ENCODE measurements at places on chromosomes 13 and 19.

GRCh38 chr13:59178344-59178743 lies 985.4 kb downstream of the DIAPH3 start:
- DNase-seq: no peak

GRCh38 chr19:46904114-46905060 lies 43.6 kb downstream of the ARHGAP35 start:
- DNase-seq: no peak

DNA sequence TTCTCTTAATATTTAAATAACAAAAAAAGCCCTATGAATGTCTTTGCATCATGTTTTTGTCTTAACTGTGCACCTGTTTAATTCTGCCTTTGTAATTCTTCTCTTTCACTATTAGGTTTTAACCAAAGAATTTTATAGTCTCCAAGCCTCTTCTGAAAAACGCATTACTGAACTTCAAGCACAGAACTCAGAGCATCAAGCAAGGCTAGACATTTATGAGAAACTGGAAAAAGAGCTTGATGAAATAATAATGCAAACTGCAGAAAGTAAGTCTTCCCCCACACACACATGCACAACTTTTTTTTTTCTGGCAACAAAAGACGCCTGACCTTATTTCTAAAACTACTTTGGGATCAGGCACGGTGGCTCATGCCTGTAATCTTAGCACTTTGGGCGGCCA lies 126.5 kb downstream of the PIBF1 start:
- no peak for DNase-seq

- DNase-seq: no peak
Measured at GRCh38 chr13:111967572-111968201, 99.3 kb upstream of the SOX1 start.

GRCh38 chr13:89748716-89749115 lies 1598.8 kb upstream of the MIR17HG start:
- DNase-seq: no peak

DNA sequence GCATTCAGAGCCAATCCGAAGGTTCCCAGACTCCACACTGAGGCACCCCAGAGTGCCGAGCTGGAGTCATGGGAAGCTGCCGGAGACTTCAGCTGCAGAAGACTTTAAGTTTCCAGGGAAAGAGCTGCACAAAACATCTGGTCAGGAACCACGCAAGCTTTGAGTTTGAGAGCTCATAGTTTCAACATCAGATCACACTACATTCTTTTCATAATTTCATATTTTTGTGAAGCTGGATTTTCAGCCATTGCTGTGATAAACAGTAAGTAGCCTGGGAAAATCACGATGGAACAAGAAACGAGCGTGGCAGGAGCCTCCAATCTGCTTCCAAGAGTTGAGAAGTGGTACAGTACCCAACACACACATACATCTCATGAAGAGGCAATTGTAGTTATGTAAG lies 25.5 kb upstream of the ATP12A start:
- DNase-seq: no peak

DNA sequence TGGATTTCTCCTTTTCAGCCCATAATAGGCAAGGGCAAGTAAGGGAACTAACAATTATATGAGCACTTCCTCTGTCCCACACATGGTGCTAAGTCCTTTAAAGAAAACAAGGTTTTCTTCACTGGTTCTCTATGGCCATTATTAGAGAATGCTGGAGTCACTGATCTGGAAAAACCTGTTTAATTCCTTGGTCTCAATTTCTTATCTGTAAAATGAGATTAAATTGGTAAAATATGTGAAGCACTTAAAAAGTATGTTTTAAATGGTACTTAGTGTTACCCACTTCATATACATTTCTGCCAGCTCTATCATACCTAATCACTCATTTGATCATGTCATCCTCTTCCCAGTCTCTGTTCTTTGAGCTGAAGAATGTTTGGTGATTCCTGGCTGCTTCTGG lies 39.4 kb downstream of the LRCH1 start:
- no peak for DNase-seq

DNA sequence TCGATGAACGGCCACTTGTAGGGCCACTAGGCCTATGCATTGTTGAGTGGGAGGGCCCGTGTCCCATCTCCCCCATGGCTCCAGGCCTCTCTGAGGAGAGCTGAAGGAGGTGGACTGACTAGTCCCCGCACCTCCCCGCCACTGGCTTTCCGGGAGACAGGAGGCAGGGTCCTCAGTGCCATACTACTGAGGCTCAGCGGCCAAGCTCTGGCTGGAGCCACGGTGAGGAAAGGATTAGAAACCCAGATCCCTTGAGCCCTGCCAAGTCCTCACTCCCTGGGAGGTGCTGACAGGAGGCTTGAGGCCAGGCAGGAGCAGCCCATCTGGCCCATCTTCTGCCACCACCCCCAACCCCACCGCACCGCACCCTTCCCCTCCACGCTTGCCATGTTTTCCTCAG lies 29.0 kb downstream of the CCDC8 start:
- DNase-seq: peak; percentile 44

- no peak for DNase-seq
Measured at GRCh38 chr13:90696656-90697055, 650.8 kb upstream of the MIR17HG start.

DNA sequence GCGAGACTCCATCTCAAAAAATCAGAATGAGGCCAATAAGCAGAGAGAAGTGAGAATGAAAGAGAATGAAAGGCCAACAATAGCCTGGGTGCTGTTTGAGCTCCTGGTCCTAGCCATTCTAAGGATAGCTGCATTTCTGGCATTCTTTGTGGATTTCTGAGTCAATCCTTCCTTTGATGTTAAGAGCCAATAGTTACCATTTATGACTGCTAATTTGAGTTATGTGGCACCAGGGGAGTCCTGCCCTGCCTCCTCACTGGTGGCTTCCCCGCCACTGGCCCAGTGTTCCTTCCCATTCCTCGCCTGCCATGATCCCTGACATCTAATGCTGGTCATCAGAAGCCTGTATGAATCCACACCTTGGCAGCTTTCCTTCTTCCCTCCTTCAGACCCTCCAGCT lies 991.2 kb downstream of the UQCRFS1 start:
- no peak for DNase-seq

- no peak for DNase-seq
Measured at GRCh38 chr13:36571444-36571843, 102.4 kb upstream of the SERTM1 start.

DNA sequence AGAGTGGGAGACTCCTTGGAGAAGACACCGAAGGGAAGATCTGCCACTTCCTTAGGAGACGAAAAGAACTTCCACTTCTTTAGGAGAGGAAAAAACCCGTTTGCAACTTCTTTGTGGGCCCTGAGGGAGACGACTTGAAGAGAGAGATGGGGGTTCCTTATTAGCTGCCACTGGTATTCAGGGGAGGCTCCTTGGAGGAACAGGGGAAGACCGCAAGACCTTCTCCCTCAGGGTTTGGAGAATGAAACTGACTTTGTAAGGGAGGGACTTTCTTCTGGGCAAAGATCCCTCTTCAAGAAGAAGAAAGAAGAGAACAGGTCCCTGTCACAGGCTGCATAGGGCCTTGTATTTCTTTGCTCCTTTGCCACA lies 416 bp downstream of the BCKDHA start:
- no peak for DNase-seq

GRCh38 chr13:75010941-75011340 lies 471.0 kb downstream of the TBC1D4 start:
- DNase-seq: no peak

DNA sequence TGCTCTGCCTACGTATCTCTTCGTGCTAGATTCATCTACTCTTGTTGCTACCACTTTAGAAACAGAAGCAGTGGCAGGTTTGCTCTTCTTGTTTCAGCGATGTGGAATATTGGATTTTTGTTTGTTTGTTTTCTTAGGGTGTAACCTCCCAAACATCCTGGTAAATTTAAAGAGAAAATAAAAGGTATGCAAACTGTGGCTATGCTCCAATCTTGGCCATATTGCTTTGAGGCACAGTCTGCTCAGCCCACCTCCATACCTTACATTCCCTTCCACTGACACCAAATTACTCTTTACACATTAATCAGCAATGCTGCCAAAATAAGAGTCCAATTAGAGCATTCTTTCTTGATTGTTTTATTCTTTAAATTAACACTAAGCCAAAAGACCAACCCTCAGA lies 25.2 kb upstream of the UBL3 start:
- DNase-seq: no peak

DNA sequence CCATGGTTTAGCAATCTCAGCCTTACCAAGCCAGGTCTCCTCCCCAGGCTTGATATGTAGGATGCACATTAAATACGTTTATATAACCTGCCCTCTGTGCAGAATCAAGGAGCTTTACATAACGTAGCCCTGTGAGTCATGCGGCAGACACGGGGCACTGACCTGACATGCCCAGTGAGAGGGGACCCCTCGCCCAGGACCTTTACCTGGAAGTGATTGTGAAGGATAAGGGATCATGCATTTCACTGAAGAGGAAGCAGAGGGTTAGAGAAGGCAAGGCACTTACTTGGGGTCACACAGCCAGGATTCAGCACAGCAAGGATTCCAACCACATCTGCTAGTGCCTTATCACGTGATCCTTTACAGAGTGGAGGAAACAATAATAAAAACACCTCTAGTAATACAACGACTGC lies 18.9 kb upstream of the FOSB start:
- peak; percentile 89 for DNase-seq

GRCh38 chr19:40625406-40626120 lies 24.4 kb downstream of the LTBP4 start:
- no peak for DNase-seq

DNA sequence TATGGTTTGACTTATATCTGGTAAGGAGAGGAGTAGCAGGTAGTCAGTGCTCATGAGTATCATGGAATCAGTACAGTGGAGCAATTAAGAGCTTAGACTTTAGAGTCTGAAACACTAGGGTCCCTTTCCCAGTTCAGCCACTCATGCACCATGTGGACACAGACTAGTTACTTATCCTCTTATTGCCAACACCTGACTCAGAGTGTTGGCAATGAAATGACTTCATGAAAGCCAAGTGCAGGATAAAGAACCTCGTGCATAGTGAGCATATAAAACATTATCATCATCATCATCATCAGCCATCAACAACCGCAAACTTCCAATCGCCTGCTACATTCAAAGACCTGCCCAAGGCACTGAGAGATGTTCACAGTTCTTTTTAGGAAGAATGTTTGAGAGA lies 164.2 kb downstream of the FOXO1 start:
- no peak for DNase-seq

DNA sequence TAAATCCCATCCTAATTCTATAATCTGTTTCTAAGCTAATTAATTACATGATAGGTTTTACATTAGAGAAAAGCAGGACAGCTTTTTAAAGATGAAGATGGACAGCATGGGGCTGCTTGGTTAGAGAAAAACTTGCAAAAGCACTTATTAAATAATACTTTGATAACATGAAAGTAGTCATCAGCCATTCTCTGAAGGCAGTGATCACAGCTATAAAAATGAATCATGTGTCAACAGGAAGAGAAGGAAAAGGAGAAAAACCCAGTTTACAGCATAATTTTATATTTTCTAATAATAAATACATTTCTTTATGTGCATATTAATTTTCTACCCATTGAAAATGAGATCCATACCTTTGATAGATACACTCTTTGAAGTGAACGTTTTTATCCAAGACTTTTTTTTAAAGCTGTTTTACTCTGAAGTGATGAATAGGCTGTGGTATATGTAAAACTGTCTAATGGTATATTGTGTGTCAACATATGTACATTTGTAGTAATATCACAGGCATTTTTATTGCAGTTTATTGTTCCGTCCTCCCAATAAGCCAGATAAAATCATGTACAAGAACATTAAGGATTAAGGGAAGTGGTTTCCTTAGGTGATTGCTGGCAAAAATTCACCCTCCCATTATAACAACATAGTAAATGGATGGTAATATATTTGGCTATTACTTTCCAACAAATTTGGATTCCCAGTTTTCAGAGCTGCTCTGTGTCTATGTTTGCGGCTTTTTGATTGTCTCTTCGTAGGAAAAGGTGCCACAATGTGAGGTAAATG lies 1.3 kb upstream of the KLF5 start:
- DNase-seq: no peak

DNA sequence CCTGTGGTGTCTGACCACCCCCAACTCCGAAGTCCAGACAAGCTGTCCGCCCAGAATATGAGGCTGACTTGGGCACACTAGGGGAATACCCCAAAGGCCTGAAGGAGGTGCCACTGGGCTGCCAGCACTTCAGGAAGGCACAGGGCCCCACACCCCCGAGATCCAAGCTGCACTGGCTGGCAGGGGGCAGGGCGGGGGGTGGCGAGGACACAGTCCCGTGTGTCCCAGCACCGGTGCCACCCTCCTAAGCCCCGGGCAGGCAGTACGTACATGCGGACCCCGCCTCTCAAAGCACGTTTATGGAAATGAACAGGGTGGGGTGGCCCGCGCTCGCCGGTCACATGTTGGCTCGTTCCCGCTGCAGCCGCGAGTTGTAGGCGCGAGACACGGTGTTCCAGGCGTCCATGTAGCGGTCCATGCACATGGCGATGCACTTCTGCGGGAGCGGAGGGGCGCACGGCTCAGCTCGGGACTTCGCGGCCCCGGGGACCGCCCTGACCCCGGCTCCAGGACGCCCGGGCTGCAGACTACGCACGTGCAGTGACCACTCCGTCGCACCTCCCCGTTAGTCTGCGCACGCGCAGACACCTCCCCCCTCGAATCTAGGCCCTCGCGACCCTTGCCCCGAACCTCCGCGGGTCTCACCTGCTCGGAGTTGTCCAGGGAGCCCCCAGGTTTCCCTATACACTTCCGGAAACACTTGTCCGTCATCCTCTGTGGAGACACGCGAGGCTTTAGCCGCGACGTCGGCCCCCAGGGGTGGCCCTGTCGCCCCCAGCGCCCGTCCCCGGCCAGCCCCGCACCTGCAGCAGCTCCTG lies 566 bp downstream of the TIMM13 start:
- peak; percentile 59 for DNase-seq

DNA sequence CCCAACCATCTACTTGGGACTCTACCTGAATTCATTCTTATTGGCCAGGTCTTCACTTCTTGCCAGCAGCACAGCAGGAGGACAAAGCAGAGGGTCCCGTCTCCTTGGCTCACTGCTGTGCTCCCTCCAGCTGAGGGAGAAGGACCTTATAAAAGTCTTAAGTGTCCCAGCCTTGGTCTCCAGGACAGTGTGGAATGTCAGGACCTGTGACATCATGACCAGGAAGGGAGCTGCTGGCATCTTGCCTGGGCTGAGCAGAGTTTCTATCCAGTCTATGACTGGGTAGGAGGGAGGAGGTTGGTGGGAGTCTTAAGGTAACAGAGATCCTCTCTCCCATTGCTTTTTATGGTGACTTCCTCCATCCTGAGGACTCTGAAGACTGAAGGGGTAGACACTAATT lies 56.6 kb upstream of the ANKRD10 start:
- no peak for DNase-seq
